ENCODE measurements at places on chromosomes 3 and 15. TPM values are rescaled to one million over a fixed set of nuclear protein-coding genes. Genes with fewer than 3 reads are reported as not detected.

- no peak for DNase-seq
These were observed 50.6 kb downstream of the KLHDC8B start for GRCh38 chr3:49222002-49222401.

GRCh38 chr15:58761010-58761388 lies 10.1 kb upstream of the MINDY2 start:
- DNase-seq: no peak

- DNase-seq: no peak
These were observed 559.3 kb upstream of the ARRDC4 start for GRCh38 chr15:97401195-97401594.

- no peak for DNase-seq
These were observed 17.0 kb downstream of the ZNF660 start for GRCh38 chr3:44601749-44602148.

DNA sequence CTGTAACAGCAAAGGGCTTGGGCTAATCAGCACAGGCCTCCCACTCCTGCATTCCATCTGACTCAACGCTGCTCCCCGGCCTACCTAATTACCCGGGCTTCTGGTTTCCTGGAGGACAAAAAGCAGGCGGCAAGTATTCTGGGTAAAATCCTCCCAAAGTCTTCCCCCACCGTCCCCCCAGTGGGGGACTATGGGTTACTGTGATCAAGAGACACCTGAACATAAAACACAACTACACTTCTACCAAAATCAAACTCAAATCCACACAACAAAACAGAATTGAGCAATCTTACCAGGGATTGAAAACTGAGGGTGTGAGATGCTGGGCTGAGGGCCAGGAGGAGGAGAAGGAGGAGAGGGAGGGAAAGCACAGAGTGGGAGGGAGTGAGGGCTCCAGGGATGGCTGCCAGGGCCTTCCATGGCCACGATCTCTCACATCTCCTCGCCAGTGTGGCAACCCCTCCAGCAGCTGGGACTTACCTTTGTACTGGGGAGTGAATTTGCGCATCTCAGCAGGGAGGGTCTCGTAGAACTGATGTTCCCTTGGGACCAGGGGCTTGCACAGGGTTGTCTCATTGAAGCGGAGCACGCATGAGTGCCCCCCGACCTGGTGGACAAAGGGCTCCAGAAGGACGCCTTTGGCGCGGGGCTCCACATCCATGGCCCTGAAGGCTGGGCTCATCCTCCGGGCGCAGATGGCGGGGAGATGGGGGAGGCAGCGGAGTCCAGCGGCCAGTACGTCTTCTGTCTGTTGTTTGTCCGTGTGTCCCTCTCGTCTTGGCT lies 9.1 kb upstream of the NCKIPSD start:
- DNase-seq: no peak

GRCh38 chr15:63348392-63348791 lies 33.3 kb downstream of the CA12 start:
- no peak for DNase-seq

DNA sequence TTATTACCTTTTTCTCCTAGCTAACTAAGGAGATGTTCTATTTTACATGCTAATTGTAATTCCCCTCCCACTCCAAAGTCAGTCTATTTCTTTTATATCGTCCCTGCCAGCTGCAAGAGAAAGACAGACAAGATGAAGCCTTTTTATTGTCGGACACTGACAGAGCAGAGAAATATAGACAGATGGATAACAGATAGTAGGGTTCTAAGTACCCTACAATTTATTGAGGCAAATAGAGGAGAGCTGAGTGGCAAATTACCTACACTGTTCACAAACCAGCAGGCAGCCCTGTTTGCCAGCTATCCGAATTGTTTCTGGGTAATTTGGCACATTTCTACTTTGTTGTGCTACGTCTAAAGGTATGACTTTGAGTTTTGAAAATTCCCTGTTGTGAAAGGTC lies 392.3 kb upstream of the ZNF717 start:
- DNase-seq: no peak

DNA sequence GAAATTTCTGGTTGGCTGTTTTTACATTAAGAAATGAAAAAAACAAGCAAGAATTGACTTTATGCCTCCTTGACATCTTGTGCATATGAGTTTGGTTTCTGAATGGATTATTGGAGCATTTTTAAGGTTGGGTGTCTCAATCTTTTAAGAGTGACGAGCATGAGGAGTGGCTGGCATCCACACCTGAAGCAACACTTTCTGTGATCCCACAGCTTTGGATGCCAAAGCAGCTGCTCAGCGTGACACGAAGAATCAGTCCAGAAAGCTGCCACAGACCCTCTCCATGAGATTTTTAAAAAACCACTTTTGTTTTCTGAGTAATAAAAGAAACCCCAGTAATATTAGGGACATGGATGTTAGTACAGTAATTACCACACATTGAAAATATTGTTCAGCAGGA lies 154.5 kb downstream of the KLF13 start:
- no peak for DNase-seq

GRCh38 chr3:88678747-88679146 lies 428.7 kb upstream of the EPHA3 start:
- DNase-seq: no peak

DNA sequence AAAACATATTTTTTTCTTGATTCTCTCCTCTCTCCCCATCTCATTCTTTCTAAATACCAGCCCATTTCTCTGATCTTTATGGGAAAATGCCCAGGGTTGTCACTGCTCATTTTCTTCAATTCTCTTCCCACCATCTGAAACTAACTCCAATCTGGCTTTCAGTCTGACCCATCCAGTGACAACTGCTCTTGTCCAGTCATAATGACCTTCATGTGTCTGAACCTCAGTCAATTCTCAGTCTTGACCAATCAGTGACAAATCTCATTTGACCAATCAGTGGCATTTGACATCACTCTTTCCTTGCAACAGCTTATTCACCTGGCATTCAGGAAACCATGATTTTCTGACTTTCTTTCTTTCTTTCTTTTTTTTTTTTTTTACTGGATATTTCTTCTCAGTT lies 15.1 kb downstream of the VEPH1 start:
- no peak for DNase-seq

GRCh38 chr15:65405791-65406423 lies 16.8 kb downstream of the IGDCC4 start:
- no peak for DNase-seq

GOLGA6L4 gene
- 6.6 TPM for total RNA-seq

PAQR9 gene
- not detected for total RNA-seq

LRRK1 gene
- 55.2 TPM for total RNA-seq
